Lower lobe of right lung (tissue), 2 donors: ENCODE measurements at places on chromosomes 16 and 17. TPM values are rescaled to one million over a fixed set of nuclear protein-coding genes. Genes with fewer than 3 reads are reported as not detected.

CRYM gene
- total RNA-seq, result 9.3 TPM

GRCh38 chr17:44038604-44039011, 23.8 kb upstream of the TMEM101 start:
- no peaks in the 10 kb centered on the region for H3K27me3 ChIP-seq
- H3K36me3 ChIP-seq, result peaks cover 46% of the 10 kb centered on the region
- H3K4me1 ChIP-seq, result peaks cover 25% of the 10 kb centered on the region
- no peak overlapping the region for H3K4me3 ChIP-seq

DNA sequence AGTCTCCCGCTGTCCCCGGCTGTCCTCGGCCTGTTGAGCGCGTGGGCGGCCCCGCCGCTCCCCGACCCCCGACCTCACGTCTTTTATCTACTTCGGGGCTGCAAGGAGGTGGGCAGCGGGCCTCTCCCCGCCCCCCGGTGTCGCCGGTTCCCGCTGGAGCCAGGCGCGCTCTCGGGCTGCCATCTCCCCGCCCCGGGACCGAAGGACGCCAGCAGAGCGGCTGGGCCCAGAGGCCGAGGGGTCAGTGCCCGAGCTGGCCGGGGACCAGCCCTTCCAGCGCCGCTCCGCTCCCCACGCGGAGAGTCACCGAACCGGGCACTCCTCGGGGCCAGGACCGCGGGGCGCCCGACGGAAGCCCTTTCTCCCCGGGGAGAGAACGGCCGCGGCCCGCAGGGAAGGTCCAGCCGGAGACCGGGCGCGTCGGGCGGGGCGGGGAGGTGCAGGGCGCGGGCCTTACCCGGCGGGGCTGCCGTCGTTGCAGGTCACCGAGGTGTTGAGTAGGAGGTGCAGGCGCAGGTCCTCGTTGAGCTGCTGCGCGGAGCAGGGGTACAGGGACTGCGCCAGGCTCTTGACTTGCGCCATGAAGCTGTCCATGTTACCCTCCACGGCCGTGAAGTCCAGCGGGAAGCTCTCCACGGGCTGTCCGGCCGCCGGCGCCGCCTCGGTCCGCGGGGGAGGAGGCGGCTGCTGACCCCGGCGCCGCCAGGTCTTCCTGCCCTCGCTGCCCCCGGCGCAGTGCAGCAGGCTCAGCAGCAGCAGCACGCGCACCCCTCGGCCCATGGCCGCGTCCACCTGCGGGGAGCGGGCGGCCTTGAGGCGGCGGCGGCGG, 643 bp downstream of the NOTUM start:
- peak overlapping the region; percentile 58 for H3K4me3 ChIP-seq
- H3K36me3 ChIP-seq, result no peaks in the 10 kb centered on the region
- H3K4me1 ChIP-seq, result peaks cover 14% of the 10 kb centered on the region
- peaks cover 53% of the 10 kb centered on the region for H3K27me3 ChIP-seq
- H3K27ac ChIP-seq, result no peak overlapping the region

GRCh38 chr16:13351181-13351580, 449.8 kb downstream of the SHISA9 start:
- no peak for DNase-seq
- H3K27me3 ChIP-seq, result no peaks in the 10 kb centered on the region
- H3K27ac ChIP-seq, result no peak overlapping the region

DNA sequence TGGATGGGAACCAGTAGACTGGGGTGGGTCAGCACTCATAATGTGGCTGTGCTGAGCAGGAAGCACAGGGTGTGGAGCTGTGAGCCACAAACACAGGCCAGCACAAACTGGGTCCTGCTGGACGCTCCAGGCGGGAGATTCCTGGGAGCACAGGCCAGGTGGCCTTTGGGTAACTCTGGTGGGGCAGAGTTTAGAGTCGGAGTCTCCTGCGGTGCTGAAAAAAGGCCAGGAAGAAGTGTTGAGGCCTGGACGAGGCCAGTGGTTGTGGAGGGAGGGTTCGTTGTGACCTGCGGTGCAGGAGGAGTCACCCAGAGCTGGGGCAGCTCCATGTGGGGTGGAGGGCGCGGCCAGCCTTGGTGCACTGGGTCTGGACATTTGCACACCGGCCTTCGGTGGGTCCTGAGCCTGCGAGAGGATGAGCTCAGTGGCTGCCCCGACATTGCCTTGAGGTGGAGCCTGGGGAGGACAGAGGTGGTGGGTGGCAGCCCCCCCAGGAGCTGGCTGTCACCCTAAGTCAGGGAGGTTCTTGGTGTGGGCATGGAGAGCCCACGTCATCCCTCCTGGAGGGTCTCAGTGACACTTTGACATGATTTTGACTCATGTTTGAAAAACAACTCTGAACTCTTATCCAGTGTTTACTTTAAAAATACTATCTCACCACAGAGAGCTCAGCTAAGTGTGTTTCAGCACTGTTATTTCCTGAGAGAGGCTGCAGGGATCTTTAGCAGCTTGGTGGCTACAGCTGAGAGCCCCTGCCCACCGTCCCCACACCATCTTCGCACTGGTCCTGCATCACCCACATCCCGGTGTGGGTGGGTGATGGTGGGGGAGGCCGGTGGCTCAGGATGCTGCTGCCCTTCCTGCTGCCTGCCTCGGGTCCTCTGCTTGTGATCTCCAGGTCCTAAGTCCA, 98.7 kb downstream of the NPIPB11 start:
- no peak overlapping the region for H3K4me3 ChIP-seq
- peaks cover 9% of the 10 kb centered on the region for H3K4me1 ChIP-seq
- no peaks in the 10 kb centered on the region for H3K27me3 ChIP-seq
- H3K36me3 ChIP-seq, result no peaks in the 10 kb centered on the region

DNA sequence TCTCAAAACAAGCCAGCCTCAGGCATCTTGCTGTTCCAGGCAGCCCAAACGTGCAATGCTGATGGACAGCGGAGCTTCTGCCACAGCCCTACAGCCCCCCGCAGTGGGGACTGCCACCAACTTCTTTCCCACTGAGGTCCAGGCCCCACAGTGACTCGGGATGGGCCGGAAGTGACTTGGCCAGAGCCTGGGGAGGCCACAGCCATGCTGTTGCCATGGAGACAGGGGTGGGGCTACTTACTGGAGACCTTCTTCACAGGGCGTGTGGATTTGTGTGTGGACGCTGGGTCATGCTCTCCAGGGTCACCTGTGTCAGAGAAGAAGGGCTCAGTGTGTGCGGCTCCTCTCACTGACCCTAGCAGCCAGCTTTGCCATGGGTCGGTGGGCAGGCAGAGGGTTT, 15.0 kb downstream of the TRIM25 start:
- H3K4me3 ChIP-seq, result no peak overlapping the region
- H3K27ac ChIP-seq, result no peak overlapping the region
- no peaks in the 10 kb centered on the region for H3K27me3 ChIP-seq
- DNase-seq, result no peak
- peaks cover 7% of the 10 kb centered on the region for H3K4me1 ChIP-seq

- H3K4me3 ChIP-seq, result no peak overlapping the region
- H3K27me3 ChIP-seq, result no peaks in the 10 kb centered on the region
- H3K4me1 ChIP-seq, result peaks cover 57% of the 10 kb centered on the region
- H3K36me3 ChIP-seq, result peaks cover 16% of the 10 kb centered on the region
- peak overlapping the region; percentile 55 for H3K27ac ChIP-seq
These were observed 12.8 kb downstream of the PHF12 start for GRCh38 chr17:28938552-28938951.

DNA sequence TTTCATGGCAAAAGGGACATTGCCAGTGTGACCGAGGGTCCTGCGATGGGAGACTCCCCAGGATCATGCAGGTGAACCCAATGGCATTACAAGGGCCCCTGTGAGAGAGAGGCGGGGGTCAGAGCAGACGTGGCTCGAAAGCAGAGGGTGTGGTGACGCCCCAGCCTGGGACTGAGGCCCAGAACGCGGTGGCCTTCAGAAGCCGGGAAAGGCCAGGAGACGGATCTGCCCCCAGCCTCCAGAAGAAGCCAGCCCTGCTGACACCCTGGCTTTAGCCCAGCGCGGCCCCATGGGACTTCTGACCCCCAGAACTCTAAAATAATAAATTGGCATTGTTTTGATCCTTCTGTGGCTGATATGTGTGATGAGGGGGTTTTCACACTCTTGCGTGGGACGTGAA, 17.4 kb upstream of the ENPP7 start:
- H3K4me3 ChIP-seq, result no peak overlapping the region
- no peaks in the 10 kb centered on the region for H3K36me3 ChIP-seq
- peaks cover 3% of the 10 kb centered on the region for H3K4me1 ChIP-seq
- no peak overlapping the region for H3K27ac ChIP-seq
- peaks cover 14% of the 10 kb centered on the region for H3K27me3 ChIP-seq

DNA sequence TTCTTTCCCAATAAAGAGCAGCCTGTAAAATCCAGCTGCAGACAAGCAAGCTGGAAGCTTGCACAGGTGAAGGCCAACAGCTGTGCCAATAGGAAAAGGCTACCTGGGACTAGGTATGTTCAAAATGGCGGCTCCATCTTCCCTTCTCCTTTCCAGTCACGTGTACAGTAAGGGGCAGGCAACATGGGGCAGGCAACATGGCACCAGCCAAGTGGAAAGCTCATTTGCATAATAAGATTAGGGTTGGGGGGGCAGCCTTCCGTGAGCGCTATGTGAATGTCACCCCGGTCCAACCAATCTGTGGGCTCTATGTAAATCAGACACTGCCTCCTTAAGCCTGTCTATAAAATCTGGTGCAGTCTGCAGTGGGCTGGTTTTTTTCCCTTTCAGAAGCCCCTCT, 31.3 kb downstream of the TVP23A start:
- no peaks in the 10 kb centered on the region for H3K36me3 ChIP-seq
- no peaks in the 10 kb centered on the region for H3K27me3 ChIP-seq
- no peak overlapping the region for H3K4me3 ChIP-seq
- DNase-seq, result no peak
- H3K4me1 ChIP-seq, result peaks cover 4% of the 10 kb centered on the region
- H3K27ac ChIP-seq, result no peak overlapping the region

DNA sequence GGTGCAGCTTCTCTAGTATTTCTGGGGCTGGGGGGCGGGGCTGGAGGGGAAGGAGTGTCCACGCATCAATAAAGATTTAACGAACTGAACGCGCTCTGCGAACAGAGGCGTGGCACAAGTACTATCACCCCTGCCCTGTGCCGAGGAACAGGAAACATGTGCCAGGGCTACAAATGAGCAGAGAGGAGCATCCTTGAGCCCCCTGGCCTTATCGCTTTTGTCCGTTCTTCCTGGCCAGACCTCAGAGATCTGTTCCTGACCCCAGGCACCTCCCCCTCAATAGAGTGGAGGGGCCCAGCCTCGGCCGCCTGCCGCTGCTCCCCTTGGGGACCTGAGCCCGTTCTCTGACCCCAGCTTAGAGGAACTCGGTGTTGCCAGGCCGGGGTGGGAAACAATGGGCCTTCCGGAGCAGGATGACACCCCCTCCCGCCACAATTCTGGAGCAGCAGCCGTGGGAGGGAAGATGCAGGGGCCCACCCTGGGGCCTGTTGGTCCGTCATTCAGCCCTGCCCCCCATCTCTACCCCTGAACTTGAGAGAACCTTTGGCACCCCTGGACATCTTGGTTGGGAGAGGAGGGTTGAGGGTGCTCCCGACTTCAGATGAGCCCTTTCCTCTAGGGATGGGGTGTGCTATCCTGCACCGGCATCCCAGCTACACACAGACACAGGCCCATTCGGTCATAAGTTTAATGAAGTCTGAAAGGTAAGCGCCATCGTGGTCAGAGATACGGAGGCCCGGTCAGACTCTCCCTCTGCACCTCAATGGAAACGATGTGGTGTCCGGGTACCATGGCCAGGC, 1.1 kb downstream of the NAA38 start:
- H3K4me3 ChIP-seq, result peak overlapping the region; percentile 81
- H3K27me3 ChIP-seq, result no peaks in the 10 kb centered on the region
- peaks cover 42% of the 10 kb centered on the region for H3K4me1 ChIP-seq
- DNase-seq, result peak; percentile 66
- H3K36me3 ChIP-seq, result peaks cover 51% of the 10 kb centered on the region

GRCh38 chr16:31250782-31251384, 8.9 kb upstream of the ITGAM start:
- no peak for DNase-seq
- H3K4me3 ChIP-seq, result no peak overlapping the region
- peaks cover 8% of the 10 kb centered on the region for H3K4me1 ChIP-seq
- no peaks in the 10 kb centered on the region for H3K36me3 ChIP-seq
- no peaks in the 10 kb centered on the region for H3K27me3 ChIP-seq
- no peak overlapping the region for H3K27ac ChIP-seq

DNA sequence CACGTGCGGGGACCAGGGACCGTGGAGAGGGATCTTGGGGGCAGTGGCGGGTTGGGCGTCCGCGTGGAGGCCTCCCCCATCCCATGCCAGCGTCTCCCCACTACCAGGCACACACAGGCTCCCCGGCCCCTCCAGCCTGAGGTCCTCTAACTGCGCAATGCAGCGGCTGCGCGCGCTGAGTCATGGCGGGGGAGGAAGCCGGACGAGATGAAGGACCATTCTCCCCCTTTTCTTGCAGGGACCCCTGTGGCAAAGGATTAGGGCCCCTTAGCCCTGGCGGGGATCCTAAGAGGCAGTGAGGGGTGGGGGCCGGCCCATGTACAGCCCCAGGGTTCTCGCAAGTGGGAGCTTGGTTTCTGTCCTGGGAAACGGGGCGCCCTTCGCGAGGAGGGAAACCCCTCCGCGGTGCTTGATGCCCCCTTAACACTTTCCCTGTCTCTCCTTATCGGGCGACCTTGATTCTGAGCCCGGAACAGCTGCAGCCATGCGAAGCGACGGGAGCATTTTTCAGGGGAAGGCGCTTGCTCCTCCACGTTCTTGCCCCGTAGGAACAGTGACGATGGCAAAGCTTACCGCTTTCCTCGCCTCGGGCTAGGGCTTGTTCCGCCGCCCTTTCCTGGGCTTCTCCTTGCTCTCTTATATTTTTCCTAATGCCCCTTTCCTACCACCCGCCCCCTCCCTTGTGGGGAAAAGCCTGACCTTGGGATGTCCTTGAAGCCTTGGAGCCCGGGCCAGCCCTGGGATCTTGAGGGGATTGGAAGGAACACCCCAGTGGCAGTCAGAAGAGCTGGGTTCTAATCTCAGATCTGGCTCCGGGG, 592 bp downstream of the ALDOA start:
- H3K27me3 ChIP-seq, result no peaks in the 10 kb centered on the region
- peaks cover 47% of the 10 kb centered on the region for H3K4me1 ChIP-seq
- peak; percentile 76 for DNase-seq
- peak overlapping the region; percentile 95 for H3K4me3 ChIP-seq

GRCh38 chr16:89335803-89336485, 118.4 kb downstream of the ZNF778 start:
- H3K27ac ChIP-seq, result peak overlapping the region; percentile 40
- no peak overlapping the region for H3K4me3 ChIP-seq
- H3K27me3 ChIP-seq, result no peaks in the 10 kb centered on the region
- H3K4me1 ChIP-seq, result peaks cover 37% of the 10 kb centered on the region

DNA sequence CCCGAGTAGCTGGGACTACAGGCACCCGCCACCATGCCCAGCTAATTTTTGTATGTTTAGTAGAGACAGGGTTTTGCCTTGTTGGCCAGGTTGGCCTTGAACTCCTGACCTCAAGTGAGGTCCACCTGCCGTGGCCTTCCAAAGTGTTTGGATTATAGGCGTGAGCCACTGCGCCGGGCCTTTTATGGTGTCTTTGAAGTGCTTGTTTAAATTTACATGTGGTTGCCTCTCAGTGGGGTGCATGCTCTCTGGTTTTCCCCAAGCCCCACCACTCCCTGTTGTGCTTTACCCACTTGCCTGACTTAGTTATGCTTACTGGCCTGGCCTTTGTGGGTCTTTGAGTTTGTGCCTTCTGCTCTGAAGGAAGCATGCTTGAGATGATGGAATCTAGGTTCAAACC, 132.0 kb downstream of the PRKCB start:
- H3K27me3 ChIP-seq, result no peaks in the 10 kb centered on the region
- no peak overlapping the region for H3K27ac ChIP-seq
- no peak overlapping the region for H3K4me3 ChIP-seq
- no peaks in the 10 kb centered on the region for H3K36me3 ChIP-seq
- DNase-seq, result no peak
